CD4-positive, alpha-beta T cell treated with Interleukin-2 at 100 ng/mL for 4 hours (primary cell): ENCODE measurements at places on chromosomes 3 and 15.

DNA sequence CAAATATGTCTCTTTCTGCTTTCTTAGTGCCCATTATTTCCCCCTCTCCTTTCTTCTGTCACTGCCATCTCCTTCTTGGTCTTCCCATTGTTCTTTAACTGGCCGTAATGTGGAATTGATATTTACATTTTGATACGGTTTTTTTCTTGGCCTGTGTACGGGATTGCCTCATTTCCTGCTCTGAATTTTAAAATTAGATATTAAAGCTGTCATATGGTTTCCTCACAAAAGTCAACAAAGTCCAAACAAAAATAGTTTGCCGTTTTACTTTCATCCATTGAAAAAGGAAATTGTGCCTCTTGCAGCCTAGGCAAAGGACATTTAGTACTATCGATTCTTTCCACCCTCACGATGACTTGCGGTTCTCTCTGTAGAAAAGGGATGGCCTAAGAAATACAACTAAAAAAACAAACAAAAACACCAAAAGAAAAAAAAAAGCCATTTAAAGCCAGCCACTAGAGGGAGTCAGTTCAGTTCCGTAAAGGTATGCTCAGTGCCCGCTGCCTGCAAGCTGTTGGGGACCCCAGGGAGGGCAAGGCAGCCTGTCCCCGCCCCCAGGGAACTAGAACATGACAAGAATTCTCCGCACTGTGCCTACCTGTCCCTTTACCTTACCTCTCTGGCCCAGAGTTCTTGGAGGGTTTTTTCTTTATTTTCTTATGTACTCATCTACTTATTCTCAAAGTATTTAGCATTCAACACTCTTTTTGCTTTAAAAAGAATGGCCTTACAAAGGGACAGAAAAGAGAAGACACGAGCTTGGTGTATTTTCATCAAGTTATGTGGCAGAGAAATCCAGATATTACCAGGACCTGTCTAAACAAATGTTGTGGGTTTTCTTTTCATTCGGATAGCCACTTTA lies 30.0 kb upstream of the NR2E3 start:
- DNase-seq: peak; percentile 18

GRCh38 chr3:142947352-142947751 lies 16.1 kb downstream of the PAQR9 start:
- DNase-seq: no peak

GRCh38 chr15:84108728-84109127 lies 126.8 kb upstream of the GOLGA6L4 start:
- DNase-seq: no peak

GRCh38 chr3:98612587-98612986 lies 19.2 kb upstream of the CPOX start:
- no peak for DNase-seq

- DNase-seq: no peak
Observed at GRCh38 chr3:152385761-152386160, 117.0 kb downstream of the MBNL1 start.

- no peak for DNase-seq
Observed at GRCh38 chr3:14946236-14946635, 1.1 kb upstream of the NR2C2 start.

DNA sequence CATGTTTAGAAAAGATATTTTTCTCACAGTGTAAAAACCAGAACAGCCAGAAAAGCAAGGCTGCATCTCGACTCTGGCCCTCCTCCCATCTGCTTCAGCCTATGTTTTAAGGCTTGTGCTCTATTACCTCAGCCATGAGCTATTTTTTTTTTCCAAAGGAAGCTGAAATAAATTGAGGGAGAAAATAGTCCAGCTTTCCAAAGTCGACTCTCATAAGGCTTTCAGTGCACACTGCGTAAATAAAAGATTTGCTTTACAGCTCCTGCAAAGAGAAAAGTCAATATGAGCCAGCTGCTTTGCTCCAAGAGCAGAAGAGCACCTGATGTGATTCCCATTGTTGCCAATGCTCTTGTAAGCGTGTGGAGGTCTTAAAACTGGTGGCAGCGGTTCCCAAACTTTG lies 26.7 kb downstream of the SCG3 start:
- no peak for DNase-seq

DNA sequence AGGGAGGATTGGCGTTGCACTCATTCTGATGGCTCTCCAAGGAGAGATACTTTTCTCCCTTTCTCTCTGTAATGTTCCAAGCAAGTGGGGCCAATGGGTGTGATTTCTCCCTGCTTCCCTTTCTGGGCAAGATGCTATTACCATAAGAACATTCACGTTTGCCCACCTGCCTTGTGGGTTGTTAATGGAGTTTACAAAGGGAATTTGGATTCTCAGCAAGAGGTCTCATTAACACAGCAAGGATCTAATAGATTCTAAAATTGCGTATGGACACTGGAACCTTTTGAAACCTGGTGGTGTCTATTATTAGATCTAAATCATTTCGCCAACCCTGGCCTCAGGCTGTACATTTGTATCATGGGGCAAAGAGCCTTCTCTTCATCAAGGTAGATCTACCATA lies 74.1 kb downstream of the SLCO3A1 start:
- no peak for DNase-seq

- no peak for DNase-seq
Observed at GRCh38 chr3:169969174-169970095, 2.8 kb downstream of the SEC62 start.

GRCh38 chr15:63764124-63764803 lies 69.5 kb downstream of the HERC1 start:
- DNase-seq: no peak

DNA sequence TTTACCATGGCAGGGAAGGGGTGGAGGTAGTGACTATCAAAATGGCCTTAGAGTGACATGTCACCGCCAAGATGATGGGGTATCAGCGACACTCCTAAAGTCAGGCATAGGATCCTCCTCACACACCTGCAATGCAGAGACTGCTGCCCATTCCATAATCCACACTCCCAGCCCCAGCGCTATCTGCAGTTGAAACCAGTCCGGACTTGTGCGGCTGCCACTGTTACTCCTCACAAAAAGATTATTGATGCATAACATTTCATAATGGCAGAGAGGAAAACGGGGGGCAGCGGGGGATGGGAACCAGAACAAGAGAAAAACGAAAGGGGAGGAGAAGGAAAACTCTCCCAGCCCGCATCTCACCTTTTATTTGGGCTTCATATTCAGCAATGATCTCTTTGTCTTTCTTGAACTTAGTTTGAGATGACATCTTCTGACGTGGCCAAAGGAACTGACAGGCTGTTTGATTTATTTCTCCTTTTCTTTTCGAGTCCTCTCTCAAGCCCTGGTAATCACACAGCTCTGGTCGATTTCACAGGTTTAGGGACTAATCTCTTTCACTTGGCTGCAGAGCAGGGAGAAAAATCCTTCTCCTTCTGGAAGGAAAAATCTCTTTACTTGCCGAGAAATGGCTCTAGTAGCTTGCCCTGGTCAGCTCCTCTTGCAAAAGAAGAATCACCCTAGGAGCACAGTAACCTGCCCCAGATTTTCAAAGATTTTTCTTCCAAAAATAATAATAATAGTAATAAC lies 749 bp downstream of the SRGAP3 start:
- no peak for DNase-seq

DNA sequence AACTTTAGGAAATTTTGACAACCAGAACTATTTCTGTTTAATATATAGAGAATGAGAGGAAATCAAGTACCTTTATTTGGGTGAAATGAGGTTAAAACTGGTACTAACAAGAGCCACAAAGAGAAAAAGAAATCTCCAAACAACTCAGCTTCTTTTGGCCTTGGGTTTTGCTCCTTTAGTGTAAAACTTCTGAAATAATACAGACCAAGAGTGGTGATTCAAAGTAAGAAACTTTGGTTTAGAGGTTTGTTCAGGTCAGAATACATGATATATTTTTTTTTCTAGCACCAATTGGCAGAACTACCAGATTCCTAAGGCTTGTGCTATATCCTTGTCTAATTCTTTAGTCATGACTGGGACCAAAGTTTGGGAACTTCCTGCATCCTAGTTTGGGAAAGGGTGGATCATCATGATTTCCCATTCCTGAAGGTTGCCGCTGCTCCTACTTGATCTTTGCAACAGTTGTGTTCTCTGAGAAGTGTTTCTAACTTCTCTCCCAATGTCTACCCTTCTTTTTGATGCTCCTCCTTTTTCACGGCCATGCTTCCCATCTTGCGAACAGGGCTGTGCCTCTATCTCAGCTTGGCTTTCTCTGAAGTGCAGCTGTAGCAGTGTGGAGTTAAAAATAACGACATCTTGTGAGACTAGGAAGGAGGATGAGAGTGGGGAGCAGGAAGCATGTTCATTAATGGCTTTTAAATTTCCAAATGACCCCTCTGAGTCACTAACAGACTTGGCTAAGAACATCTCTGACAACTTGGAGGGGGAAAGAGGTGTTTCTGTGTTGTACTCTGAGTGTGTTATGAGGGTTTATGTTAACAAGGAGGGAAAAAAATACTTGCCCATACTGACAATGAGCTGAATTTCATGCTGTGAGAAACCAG lies 87.7 kb downstream of the KCNAB1 start:
- no peak for DNase-seq

DNA sequence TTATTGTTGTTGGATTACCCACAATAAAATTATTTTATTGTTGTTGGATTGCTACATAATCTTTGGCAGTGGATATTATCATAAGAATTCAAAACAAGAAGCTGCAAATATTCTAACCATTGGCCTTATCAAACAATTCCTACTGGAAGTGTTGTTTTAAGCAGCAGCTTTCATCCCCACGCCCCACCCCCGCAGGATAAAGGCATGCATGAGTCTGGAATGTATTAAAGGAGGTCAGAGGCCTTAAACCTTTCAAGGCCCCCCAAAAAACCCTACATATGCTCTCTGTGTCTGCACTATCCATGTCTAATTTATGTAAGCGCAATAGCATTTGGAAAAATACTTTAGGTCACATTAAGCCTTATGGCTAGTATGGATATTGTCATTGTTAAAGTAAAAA lies 23.1 kb downstream of the P3H2 start:
- DNase-seq: no peak

GRCh38 chr3:55523471-55523870 lies 36.4 kb upstream of the WNT5A start:
- no peak for DNase-seq

DNA sequence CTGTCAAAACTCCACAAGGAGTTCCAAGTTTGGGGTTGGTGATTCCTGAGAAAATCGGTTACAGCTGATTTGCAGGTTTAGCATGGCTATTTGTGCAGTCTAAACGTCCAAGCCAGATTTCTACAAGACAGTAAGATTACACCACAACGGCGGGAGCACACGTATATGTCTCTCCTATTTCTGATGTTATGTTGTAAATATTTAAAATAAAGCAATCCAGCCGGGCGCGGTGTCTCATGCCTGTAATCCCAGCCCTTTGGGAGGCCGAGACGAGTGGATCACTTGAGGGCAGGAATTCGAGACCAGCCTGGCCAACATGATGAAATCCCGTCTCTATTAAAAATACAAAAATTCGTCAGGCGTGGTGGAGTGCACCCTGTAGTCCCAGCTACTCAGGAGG lies 106.8 kb upstream of the IGF1R start:
- DNase-seq: no peak

DNA sequence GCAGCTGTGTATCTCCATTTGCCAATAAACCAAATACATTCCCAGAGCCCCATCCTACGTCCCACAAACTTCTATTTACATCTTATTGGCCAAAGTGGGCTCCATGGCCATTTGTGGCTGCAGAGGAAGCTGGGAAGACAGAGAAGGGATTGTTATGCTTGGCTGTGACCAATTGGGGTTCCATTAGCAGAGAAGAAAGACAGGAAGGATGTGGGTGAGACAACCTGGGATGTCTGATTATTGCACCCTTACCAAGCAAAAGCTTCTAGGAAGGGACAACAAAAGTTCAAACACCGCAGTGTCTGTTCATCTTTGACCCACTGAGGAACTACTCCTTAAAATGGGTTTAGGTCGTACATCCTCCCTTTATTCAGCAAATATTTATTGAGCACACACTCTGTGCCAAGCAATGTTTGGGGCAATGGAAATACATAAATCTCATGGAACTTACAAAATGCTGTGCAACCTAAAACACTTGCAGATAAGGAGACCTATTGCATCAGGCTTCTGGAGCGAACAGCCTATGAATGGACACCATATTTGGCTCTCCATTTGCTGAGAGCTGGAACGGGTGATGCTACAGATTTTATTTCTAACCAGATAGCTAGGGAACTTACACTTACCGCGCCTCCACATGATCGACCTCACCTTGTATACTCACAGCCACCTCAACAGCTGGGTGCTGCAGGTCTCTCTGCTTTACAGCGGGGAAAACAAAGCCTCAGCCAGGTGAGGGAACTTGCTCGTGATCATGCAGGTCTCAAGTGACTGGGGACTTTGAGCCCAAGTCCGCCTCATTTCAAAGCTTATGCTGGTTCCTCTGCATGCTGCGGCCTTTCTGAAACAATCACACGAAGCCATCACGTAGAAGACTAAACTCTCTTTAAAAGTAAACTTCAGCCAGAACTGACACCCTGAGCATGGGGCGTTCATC lies 21.4 kb upstream of the NR2E3 start:
- no peak for DNase-seq

- DNase-seq: no peak
Observed at GRCh38 chr3:16478516-16478915, 35.0 kb downstream of the RFTN1 start.

- DNase-seq: no peak
Observed at GRCh38 chr3:63877737-63878393, 14.2 kb downstream of the ATXN7 start.

- DNase-seq: no peak
Observed at GRCh38 chr3:31041161-31041978, 146.9 kb upstream of the GADL1 start.
